Activated T-helper 17 cell treated with anti-CD3 and anti-CD28 coated beads, Interleukin-2, amount 50 U/mL, for 72 hours (primary cell): ENCODE measurements at places on chromosomes 2 and 18.

DNA sequence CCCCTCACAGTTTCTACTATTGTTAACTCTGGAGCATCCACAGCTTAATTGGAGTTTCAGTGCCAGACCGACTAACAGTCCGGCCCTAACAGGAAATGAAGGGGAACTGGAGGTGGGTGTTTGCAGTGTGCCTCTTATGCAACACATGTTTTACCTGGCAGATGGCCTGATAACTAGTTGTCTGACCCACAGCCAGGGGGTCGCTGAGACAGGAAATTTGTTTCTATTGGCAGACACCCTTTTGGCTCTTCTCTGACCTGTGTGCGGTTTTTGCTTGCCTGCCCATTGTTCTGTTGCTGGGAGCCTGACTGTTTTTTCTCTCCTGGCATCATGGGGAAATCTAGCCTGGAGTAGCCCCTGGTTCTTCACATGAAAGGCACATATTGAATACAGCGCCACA is 1329.8 kb downstream of the DSC3 start:
- no peak for ATAC-seq

DNA sequence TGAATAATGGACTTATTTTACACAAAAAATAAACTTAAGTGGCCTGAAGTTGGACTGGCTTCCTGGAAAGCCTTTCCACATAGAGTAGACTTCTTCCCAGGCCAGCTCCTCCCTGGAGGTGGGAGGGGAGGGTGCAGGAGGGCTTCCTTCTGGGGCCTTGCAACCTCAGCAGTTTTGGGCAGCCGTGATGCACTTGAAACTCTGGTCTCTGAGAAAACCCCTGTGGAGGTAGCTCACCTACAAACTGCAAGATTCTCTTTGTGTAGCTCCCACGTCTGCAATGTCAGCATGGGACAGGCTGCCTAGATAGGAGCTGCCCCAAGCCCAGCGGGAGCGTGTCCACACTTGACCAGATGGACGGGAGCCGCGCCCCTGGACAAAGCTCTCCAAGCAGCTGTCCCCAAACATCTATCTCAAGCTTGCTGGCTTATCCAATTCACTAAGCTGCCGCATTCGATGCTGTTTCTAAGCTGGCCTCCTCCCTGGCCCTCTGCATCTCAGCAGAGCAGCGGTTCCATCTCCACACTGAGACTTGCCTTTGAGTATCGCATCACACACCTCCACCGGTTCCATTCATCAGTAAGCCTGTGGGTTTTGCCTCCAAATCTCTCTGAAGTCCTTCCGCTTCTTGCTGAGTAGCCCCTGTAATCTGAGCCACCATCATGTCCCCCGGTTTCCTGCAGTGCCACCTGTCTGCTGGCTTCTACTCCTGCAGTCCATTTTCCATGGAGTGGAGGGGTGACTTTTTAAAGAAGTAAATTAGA is 1.6 kb upstream of the LPIN1 start:
- ATAC-seq, result no peak

DNA sequence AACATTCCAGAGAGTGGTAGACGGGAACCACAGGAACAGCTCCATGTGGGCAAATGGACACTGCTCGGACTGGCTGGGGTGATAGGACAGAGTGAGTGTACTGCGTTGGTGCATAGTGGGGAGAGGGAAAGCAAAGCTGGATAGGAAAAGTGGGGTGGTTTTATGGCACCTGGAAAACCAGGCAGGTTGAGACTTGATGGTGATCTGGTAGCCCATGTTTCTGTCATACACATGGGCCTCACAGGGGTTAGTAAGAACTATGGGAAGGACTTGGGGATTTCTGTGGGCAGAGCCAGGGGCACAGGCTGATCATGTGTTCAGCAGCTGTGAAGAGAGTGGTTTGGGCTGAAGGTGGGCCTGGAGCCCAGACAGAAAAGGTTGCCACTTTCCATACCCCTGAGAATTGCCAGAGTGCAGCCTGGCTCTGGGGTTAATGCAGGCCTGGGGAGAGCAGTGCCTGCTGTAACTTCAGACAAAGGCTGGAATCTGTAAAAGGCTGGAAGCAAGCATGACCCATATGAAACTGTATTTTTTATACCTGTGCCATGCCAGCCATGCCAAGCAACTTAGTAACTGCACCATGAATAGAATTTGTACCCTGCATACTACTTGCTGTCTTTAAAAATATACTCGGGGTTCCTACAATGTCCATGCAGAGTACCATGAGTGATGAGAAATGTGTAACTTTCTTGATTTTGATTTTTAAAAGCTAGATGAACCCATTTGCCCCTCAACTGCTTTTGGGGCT is 41.9 kb downstream of the RPIA start:
- no peak for ATAC-seq

GRCh38 chr2:112314856-112315255 is 39.5 kb downstream of the ZC3H6 start:
- ATAC-seq, result no peak

- ATAC-seq, result no peak
Observed at GRCh38 chr2:156437272-156437930, 1.2 kb downstream of the GPD2 start.

DNA sequence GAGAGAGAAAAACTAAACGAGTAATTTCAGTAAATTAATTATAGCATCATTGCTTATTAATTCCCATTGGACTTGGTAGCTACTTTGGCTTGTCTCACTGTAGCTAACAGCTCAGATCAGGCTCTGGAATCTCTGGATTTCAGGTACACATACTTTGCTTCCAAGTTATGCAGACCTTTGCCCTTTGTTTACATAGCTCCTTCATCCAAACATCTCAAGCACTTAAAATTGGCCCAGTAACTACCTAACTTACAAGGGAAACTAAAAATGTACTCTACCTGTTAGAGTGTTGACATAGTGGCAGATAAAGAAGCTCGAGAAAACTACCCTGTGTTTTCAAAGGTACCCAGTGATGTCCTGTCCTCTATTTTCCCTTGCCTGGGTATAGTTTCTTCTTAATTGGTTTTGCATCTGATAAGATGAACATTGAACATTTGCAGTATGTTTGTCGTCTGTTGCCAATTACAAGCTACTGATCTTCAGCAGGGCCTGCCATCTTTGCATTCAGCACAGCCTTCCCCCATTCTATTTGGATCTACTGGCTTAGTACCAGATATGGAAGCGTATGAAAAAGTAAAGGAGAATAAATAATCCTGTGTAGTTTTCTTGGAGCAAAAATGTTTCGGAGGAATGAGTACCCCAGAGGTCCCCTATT is 601.5 kb upstream of the FANCL start:
- no peak for ATAC-seq

DNA sequence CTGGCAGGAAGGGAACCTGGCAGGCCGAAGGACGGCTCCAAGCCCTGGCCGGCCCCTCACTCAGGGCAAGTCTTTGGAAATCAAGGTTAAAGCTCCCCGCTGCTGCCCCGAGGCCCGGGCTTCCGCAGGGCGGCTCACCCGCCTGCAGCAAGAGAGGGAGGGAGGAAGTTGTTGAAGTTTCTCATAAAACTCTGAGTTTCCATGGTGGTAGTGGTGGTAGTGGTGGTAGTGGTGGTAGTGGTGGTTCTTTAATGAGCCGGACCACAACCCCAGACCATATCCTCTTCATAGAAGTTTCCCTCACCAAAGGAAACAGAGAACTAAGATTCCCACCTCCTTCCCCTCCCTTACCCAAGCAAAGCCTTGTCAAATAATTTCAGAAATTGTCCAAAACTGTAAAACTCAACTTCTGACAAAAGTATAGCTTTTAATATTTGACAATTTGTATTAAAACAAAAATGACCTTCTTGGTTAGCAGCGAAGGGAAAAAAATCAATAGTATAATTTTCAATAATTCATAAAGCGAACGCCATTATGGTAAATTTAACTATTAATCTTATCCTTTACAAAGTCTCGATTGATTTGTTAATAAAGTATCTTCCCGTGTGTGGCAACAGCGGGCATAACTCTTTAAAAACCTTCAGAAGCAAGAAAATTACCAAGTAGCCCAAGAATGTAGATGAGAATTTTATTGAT is 1.5 kb upstream of the HOXD10 start:
- ATAC-seq, result no peak

DNA sequence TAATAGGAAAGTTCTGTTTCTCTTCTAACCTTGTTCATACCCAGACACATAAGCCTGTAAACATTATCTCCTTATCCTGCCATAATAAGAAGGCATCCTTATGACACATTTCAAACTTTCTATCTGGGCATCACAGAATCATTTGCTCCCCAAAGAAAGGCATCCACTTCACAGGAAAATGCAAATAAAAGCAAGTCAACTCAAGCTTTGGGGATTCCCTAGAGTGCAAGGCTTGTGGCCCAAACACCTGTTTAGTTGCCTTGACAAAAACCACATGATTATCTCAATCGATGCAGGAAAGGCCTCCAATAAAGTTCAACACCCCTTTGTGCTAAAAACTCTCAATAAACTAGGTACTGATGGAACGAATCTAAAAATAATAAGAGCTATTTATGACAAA is 195.7 kb upstream of the GALNT5 start:
- no peak for ATAC-seq

DNA sequence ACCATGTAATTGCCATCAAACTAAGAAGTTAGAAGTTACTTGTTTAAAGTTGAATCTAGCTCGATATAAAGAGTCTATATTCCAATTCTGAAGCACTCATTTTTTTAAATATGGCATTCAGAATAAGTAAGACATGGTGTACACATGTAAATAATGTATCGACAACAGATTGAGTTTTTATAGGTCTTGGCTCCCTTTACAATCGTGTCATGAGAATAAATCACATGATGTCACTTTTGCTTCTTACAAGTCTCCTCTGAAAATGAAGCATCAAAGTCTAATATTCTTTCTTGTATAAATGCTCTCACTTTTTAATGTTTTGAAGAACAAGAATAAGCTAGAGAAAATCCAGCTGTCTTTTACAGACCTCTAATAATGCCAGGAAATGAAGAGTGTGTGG is 33.1 kb downstream of the LRP1B start:
- ATAC-seq, result no peak

- peak; percentile 2 for ATAC-seq
Observed at GRCh38 chr18:32469691-32470459, 807 bp downstream of the GAREM1 start.

DNA sequence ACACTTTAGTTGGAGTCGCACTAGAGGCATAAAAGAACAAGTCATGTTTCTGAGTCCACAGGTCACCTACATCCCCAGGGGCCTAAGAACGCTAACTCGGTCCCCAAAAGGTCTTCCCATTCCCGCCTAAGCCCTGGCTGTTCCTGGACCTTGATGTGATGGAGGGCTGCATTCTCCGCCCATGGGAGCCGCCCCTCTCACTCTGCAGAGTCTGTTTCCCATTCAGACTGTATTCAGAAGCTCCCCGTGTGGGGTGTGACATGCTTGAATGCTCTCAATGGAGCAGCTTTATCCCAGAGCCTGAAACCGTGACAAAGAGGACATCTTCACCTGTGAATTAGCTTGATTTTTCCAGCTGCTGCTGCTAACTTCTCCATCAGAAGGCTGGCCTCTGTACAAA is 319.0 kb upstream of the KLHL29 start:
- ATAC-seq, result no peak

- ATAC-seq, result peak; percentile 37
Observed at GRCh38 chr2:70995426-70995729, 705 bp upstream of the TEX261 start.

DNA sequence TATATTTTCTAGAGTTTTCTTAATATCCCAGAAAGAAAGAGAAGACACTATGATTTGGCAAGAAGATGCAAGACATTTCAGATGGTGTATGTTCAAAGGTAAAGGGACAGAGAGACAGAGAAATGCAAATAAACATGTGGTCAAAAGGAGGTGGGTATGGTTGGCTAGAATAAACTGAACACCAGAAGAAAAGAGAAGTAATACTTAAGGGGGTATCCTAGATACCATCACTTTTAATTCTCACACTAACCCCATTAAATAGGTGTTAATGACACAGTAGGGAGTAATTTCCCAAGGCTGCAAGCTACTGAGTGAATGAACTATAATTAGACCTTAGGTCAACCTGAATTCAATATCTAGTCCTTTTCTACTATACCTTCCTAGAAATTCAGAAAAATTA is 111.2 kb upstream of the CD226 start:
- ATAC-seq, result no peak

DNA sequence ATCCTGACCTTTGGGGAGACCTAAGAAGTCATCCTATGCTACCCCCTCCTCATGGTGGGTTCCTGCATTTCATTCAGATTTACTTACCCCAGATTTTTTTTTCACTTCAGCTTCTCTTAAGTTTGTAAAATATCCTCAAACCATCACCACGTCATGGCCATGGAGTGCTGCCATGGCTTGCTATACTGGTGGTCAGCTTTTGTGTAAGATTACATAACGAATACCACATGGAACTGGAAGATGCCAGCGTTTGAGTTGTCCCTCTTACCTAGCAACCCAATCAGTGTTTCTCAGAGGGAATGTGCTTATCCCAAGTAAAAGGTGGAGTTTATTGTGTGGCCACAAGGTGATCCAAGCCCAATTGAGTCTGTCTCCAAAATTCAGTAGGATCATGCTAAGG is 148.6 kb upstream of the ALPP start:
- no peak for ATAC-seq

GRCh38 chr2:216956820-216957493 is 97.1 kb upstream of the TNP1 start:
- ATAC-seq, result no peak

DNA sequence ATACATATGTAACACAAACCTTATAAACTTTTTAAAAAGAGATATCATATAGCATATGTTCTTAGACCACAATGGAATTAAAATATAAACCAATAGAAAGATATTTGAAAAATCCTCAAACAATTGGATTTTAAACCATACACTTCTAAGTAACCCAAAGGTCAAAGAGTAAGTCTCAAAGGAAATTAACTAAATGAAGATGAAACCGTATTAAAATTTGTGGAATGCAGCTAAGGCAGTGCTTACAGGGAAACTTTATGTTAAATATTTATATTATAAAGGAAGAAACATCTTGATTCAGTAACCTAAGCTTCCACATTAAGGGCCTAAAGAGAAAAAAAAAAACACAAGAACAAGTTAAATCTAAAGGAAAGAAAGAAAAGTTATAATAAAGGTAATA is 966.1 kb downstream of the SLC4A3 start:
- ATAC-seq, result no peak

- no peak for ATAC-seq
Observed at GRCh38 chr2:118268268-118268667, 180.0 kb downstream of the INSIG2 start.

DNA sequence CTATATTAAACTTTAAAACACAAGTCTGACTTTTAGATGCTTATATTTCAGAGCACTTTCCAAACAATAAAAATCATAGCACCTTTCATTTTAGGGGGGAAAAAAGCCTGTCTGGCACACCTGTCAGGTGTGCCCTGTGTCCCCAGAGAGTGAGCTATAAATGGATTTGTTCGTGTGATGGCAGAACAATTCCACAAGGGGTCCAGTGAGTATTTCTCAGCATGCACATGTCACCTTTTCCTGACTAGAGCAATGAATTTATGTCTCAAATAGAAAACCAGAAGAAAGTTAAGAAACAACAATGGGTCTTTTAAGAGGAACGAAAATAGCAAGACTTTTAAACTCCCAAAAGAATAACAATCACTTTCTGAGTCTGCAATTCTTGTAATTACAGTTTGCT is 55.9 kb downstream of the ACVR1C start:
- no peak for ATAC-seq

- ATAC-seq, result no peak
Observed at GRCh38 chr18:58828399-58829121, 36.1 kb upstream of the ZNF532 start.

GRCh38 chr2:3169106-3169870 is 208.3 kb downstream of the EIPR1 start:
- ATAC-seq, result no peak
